ENCODE measurements at places on chromosomes 4 and X.

- peak; percentile 2 for DNase-seq
Observed at GRCh38 chrX:38561951-38562719, 793 bp downstream of the TSPAN7 start.

DNA sequence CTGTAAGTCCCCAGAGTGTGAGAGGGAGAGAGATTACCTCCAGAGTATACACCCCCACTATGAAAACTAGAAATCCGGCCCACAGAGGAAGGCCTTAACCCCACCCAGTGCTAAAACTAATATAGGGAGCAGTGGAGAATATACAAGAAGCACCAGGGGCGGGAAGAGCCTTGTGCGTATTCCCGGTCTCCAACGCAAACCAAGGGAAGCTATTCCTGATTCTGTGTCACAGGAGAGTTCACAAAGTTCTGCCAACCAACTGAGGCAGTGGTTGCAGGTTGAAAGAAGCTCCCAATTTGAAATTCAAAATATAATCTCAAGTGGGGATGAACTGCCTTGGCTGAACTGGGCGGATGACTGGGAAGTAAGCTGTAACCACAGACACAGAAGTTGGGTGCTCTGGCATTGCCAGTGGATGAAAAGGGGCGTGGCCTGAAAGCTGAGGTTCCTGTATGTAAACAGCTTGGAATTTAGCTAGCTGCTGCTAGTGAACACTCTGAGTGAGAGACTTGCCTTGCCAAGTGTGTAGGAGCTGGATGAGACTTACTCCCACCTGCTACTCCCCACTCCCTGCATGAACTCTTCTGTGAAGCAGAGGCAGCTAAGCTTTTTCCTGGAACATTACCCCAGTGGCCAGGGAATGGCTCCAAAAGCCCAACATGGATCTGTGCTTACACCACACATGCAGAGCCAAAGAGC is 32.7 kb downstream of the ELF2 start:
- DNase-seq = peak; percentile 50

- DNase-seq = peak; percentile 1
Observed at GRCh38 chr4:113094331-113094730, 44.9 kb downstream of the ANK2 start.

DNA sequence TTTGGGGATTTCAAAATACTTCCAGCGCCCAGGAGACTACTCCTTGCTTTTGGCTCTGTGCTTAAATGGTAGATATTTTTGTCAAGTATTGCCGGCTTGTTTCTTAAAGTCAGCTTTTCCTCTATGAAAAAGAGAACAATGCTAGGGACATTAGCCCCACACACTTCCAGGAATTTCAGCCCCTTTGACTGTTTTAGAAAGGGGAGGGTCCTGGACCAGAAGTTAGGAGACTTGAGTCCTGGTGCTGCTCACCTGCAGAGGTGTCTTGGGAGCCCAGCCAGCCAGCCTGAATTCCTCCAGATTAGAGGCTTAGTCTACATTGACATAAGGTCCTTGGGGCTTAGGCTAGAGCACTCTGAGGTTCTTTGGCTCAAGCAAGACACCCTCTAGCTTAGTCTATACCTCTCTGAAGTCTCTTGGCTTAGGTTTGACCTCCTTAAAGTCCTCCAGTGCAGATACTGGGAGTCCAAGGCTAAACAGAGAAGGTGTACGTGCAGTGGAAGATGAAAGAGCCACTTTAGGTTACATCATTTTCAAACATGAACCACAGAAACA is 1.6 kb upstream of the SETD7 start:
- no peak for DNase-seq

DNA sequence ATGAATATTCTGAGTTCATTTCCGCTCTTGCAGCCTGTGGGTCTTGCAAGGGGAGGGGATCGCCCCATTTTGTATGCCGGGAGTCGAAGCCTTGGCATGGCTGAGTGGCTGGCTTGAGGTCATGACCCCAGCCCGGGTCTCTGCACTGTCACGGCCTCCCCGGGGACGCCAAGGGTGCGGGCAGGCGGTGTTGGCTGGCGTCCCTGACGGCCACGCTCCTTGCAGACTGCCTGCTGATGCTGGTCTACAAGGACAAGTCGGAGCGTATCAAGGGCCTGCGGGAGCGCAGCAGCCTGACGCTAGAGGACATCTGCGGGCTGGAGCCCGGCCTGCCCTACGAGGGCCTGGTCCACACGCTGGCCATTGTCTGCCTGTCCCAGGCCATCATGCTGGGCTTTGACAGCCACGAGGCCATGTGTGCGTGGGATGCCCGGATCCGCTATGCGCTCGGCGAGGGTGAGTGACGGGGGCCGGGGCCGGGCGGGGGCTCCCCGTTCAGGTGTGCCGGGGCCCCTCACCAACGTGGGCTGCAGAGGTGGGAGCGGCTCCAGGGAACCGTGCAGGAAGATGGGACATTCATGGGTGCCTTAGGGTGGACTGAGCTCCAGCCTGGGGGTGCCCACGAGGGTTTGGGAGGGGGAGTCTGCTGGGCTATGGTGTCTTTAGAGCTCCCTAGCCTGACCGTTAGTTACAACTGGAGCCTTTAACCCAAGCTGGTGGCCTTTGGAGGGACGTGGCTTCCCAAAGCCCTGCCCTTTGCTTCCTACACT is 10.3 kb downstream of the DOK7 start:
- DNase-seq = no peak

- DNase-seq = no peak
Observed at GRCh38 chr4:1241466-1241935, 7.4 kb downstream of the CTBP1 start.

Measured in mesenchymal stem cell (in vitro differentiated cells and primary cell).